ENCODE measurements at places on chromosomes 12 and 14.

DNA sequence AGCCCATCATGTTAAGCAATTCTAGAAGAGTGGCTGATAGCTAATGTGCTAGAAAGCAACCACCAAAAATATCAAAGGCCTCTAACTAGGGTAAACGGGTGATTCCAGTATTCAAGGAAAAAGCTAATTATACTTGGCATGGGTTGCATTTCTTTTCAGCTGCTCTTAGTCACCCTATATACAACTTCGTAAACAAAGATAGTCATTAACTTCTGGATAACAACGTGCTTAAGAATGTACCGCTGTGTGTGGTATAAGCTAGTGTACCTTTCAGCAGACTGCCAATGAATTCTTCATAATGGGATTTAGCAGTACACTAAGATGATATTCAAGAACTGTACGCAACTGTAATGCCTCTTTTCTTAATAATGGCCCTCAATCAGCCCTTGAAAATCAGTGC lies 42.2 kb upstream of the SLC6A13 start:
- DNase-seq: no peak

GRCh38 chr12:96218989-96219678 lies 25.0 kb downstream of the ELK3 start:
- no peak for DNase-seq

- DNase-seq: no peak
Observed at GRCh38 chr14:34620115-34620514, 9.8 kb downstream of the SNX6 start.

GRCh38 chr14:96586056-96586455 lies 83.9 kb downstream of the PAPOLA start:
- no peak for DNase-seq

DNA sequence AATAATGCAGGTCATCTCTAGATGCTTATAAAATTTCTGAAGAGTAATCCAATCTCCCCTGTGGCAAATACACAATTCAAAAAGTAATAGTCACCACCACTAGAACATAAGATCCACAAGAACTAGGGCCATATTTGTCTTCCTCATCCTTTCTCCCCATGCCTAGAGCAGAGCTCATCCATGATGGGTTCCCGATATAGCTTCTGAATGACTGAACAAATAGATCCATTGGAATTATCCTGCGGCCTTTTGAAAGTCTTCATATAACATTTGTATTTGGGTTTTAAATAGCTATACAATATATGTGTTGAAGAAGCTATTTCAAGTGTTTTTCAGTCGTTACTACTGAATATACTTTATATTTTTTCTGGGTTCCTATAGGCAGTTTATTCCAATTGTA lies 5.7 kb downstream of the DCN start:
- no peak for DNase-seq

DNA sequence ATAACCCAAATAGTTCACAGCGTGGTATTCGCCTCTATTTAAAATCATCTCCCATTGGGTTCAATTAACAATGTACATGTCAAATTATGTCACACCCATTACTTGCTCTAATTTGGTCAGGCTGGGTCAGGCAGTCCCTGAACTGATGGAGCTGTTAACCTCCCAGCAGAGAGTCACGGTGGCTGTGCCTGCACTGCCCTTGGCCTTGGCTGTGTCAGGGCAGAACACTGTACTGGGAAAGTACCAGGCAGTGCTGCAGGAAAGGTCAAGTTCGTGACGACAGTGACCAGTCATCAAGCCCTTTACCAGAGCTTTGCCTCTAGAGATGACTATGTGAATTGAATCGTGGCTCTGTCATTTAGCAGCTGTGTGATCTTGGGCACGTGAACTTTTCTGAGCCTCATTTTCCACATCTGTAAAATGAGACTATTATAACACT lies 100.0 kb downstream of the ARF6 start:
- DNase-seq: no peak

- no peak for DNase-seq
Observed at GRCh38 chr14:86521031-86521730, 991.2 kb downstream of the FLRT2 start.

DNA sequence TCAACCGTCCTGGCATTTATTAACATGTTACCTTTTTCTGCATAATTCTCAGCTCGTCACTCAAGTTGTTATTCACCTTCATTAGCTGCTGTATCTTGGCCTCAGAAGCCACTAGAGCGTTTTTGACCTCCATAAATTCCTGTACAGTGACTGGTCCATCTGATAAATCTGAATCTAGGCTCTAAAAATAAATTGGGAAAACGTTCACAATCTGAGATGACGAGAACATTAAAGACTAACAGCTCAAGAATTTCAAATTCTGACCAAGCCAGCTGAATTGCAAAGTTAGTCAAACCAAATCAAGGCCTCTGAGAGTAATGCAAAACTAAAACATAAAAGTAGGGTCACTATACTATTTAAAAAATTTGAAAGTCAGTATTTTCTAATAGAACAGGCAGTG lies 45.0 kb downstream of the GIT2 start:
- no peak for DNase-seq

GRCh38 chr14:61704554-61704953 lies 9.2 kb downstream of the HIF1A start:
- no peak for DNase-seq
